ENCODE measurements at places on chromosomes 5 and 9.

GRCh38 chr9:127558581-127559246, 53.4 kb upstream of the STXBP1 start:
- DNase-seq = no peak

- no peak for DNase-seq
These were observed 2.7 kb downstream of the FOXB2 start for GRCh38 chr9:77021922-77022782.

GRCh38 chr9:69172895-69173294, 1.2 kb upstream of the TJP2 start:
- DNase-seq = peak; percentile 86

- DNase-seq = no peak
These were observed 53.7 kb downstream of the RGMB start for GRCh38 chr5:98827161-98827560.

DNA sequence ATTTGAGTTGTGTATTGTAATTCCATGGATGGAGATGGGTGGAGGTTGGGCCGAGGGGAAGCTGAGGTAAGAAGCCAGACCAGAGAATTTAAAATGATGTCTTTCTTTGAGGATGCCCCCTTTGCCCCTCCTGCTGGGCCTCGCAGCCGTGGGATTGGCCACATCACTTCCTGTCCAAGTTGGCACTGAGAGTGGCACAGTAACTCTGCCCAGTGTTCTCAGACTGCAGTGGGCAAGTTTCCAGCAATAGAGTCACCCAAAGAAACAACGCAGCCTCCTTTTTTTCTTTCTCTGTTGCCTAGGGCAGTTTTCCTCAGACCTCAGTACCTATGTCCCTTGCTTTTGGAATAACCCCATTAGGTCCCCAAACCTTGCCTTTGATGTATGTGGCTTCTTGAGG, 306.6 kb upstream of the DMRT1 start:
- DNase-seq = peak; percentile 28

- no peak for DNase-seq
These were observed 12.9 kb upstream of the ERBIN start for GRCh38 chr5:65913519-65913918.

GRCh38 chr9:38018958-38019602, 49.9 kb downstream of the SHB start:
- DNase-seq = no peak

GRCh38 chr9:100027543-100027942, 71.3 kb downstream of the ERP44 start:
- DNase-seq = no peak

DNA sequence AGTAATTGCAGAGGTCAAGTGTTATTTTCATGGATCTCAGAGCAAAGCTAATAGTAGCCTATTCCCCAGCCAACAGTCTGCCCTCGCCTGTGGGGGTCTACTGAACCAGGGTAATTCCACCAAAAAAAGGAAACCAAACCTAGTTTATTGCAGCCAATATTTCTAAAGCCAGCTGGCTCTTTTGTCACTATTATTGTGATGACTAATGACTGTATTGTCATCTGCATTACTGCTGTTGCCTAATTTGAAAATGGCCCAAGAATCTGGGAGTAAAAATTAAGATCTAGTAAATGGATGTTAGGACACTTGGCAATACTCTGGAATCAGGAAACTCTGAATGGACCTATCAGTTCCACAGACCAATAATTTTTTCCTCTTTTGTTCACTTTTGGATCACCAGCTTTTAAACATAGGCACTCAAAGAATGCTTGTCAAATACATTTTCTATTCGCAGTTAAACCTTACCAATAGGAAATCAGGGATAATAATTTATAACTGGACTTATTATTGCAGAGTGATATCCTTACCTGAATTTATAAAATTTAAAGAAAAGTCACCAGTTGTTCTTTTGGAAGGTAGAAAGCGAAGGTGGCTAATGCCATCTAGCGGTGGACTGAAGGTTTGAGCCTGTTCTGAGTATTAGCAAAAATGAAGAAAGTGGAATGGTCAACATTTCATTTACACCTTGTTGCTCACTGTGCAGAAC, 69.2 kb downstream of the SYK start:
- DNase-seq = peak; percentile 17

- DNase-seq = no peak
These were observed 164.9 kb downstream of the ESM1 start for GRCh38 chr5:54820346-54821134.

DNA sequence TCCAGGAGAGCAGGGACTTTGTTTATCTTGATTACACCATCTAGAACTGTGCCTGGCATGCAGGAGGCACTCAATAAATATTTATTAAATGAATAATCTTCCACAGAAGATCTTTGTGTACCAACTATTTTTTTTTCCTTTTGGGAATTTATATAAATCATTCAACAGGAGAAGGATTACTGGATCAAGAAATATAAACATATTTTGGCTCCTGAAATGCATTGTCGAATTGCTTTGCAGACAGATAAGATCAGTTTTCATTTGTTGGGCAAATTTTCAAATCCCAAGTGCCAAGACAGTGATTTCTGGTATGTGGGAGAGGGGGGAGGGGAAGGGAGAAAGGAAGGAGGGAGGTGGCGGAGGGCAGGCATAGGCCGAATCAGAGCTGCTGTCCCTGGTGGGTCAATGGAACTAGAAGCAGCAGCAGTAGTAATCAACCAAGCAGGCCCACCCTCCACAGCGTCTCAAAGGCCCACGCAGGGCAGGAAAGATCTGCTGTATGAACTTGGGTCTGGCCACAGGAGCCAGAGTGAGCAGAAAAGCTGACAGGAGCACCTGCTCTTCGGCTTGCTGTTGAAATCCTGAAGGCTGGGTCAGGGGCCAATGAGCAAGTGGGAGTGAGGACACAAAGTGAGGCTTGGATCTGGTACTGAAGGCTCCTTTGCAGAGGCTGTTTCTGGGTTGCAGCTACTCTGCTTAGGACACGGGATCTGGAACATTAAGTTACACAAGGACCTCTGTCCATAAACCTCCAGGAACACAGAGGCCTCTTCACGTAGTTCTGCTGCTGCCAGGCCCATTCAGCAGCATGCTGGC, 15.8 kb upstream of the TRAF1 start:
- no peak for DNase-seq

- DNase-seq = no peak
These were observed 297.1 kb upstream of the MSX2 start for GRCh38 chr5:174427304-174427703.

DNA sequence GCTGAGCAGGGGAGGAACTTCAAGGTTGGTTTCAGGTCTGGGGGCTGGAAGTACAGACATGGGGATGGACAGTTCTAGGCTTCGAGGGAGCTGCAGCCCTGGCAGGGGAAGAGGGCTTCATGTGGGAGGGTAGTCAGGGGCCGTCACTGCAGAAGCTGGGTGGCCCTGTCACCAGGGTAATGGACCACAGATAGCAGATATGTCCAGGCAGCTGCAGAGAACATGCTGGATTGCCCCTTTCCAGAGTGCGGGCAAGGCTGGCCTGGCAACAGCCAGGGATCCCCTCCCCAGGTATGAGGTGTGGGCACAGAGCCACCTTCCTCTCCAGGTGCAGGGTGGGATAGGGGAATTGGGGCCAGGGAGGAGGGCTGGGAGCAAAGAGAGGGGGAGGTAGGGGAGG, 206.5 kb downstream of the GADD45G start:
- no peak for DNase-seq

- DNase-seq = no peak
These were observed 117.9 kb downstream of the HCN1 start for GRCh38 chr5:45578270-45578669.

GRCh38 chr9:120909904-120910303, 16.7 kb downstream of the TRAF1 start:
- DNase-seq = no peak

DNA sequence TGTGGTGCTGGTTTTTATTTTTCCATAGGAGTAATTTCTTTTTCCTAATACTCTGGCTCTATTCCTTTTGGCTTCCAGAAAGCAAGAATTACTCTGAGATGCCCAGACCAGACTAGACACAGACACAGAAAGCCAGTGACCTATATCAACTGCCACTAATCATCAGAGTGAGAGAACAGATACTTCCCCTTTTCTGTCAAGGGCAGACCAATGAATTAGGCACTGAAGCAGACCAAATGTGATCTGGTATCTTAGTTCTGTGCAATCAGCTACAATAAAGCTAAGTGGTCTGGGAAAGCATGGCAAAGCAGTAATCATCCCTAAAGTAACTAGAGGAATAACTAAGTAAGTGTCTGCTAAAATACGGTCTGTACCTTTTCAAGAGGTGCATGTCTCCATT, 239.1 kb downstream of the ELAVL2 start:
- DNase-seq = no peak

- DNase-seq = no peak
These were observed 38.2 kb downstream of the MTAP start for GRCh38 chr9:21840647-21841046.

- DNase-seq = no peak
These were observed 176.2 kb downstream of the DMRTA1 start for GRCh38 chr9:22622815-22623214.

- DNase-seq = no peak
These were observed 262.5 kb downstream of the GOLPH3 start for GRCh38 chr5:31911291-31912265.

DNA sequence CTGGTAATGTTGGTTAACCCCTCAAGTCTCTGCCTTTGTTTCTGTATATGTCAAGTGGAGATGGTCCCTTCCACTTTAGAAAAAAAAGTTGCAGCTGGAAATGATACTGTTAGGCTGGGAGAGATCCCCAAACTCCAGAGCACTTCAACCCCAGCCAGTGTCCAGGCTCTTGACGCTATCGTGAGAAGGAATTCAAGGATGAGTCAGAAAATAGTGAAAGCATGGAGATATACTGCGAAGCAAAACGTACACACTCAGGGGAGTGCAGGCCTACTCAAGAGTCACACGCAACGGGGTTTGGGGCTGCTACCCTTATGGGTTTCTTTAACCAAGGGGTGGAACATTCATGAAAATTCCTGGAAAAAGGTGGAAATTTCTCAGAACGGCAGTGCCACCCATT, 24.9 kb downstream of the KCNV2 start:
- DNase-seq = no peak

DNA sequence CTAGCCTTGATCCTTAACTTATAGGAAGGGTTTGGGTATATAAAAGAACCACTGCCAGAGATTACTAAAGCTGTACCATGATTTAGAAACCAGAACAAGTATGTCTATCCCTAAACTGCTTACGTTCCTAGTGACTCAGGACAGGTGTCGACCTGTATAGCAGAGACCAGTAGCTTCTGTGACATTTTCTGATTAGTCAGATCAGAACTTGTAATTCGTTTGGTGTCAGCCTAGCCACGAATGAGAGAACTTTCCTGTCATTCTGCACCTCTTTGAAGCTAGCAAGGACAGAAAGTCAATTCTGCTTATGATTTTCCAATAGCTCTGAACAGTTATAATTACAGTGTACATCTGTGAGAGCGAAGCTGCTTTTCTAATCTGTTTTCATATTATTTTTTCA, 39.5 kb downstream of the PRKACG start:
- no peak for DNase-seq

DNA sequence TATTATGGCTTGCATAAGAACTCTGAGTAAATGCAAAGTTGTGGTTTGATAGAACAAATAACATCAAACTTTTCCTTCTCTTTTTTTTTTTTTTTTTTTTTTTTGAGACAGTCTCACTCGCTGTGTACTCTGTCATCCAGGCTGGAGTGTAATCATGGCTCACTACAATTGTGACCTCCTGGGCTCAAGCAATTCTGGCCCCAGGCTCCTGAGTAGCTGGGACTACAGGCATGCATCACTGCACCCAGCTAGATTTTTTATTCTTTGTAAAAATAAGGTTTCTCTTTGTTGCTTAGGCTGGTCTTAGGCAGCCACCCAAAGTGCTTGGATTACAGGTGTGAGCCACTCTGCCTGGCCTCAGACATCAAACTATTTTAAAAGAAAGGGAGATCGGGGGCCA, 19.0 kb upstream of the PTGER4 start:
- DNase-seq = no peak

- peak; percentile 88 for DNase-seq
These were observed 54.1 kb downstream of the ARHGEF37 start for GRCh38 chr5:149635394-149635793.

DNA sequence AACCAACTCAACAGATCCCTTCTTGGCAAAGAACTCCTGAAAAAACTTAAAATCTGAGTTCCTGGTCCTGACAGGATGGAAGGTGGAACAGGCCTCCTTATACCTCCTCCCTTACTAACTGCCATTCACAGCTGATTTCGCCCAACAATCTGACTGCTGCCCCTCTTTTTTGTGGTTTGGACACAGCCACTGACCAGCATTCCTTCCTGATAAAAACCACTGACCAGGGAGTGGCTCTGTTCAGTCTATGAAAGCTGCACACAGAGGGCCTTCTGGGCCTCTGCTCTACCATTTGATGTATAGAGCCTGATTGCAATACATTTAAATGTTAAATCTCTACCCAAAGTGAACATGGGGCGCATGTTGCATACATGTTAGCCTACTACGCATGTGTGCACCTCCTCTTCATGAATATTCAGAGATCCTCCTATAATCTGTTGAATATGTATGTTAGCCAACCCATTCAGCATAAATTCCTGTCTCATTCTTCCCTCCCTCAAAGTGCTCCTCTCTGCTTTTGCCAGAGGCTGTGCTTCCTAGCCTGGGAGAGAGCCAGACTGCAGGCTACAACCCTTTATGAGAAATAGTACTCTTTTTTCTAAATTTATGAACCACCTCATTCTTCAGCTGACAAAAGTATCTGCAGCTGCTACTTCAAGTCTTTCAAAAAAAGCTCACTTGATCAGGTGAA, 93.7 kb upstream of the MRPS30 start:
- no peak for DNase-seq

DNA sequence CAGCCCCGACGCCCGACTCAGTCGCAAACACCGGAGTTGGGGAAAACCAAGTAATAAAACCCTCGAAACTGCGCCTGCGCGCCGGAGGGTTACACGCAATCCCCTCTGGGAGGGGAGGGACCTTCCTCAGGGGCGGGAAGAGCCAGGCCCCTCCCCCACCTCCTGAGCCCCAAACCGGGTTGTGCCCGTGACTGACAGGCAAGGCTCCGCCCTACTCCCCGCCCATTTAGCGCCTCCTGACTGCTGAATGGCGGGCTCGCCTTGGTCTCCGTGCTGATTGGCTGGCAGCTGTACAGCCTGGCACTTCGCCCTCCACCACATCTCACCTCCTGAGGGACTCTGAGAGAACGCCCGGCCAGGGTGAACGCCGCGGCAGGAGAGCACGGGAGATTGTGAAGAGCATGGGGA, at the start of gene PRDM9:
Gene PRDM9, plus strand, starts transcription at position 332 of the 408 bp plus-strand sequence. CDS start 1,425 bp downstream, outside the sequence.
- peak; percentile 48 for DNase-seq

GRCh38 chr5:31954091-31954490, 220.0 kb downstream of the GOLPH3 start:
- no peak for DNase-seq
